ENCODE measurements at places on chromosomes 11 and 22.

DNA sequence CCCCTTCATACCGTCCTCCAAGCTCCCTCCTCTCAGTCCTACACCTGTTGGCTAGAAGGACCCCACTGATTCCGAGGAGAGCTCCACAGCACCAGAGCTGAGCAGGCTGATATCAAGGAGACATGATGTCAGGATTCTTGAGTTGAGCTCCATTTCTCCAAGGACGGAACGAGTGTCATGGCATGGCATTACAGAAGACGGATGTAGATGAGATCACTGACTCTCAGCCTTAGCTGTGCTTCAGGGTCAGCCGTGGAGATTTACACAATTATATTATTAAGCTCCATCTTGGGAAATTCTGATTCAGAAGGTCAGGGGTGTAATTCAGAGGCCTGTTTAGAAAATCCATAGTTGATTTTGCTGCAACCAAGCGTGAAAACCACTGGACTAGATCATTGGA lies 428.9 kb upstream of the B3GAT1 start:
- DNase-seq = no peak

DNA sequence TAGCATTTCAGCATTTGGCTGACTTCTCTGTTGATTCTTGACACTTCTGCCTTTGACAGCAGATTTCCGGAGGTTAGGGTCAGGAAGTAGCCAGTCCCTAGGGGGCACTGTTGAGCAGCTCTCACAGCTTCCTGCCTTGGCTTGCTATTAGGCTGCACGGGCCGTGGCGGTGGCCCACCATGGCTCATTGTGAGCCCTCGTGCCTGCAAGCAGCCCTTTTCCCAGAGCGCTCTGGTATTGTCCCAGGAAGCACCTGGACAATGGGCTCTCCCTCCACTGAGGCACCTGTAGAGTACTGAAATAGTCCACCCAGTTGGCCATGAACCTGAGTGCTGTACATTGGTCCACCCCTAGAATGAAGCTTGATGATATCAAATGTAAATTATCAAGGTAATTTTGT lies 100.2 kb upstream of the GAL start:
- no peak for DNase-seq

DNA sequence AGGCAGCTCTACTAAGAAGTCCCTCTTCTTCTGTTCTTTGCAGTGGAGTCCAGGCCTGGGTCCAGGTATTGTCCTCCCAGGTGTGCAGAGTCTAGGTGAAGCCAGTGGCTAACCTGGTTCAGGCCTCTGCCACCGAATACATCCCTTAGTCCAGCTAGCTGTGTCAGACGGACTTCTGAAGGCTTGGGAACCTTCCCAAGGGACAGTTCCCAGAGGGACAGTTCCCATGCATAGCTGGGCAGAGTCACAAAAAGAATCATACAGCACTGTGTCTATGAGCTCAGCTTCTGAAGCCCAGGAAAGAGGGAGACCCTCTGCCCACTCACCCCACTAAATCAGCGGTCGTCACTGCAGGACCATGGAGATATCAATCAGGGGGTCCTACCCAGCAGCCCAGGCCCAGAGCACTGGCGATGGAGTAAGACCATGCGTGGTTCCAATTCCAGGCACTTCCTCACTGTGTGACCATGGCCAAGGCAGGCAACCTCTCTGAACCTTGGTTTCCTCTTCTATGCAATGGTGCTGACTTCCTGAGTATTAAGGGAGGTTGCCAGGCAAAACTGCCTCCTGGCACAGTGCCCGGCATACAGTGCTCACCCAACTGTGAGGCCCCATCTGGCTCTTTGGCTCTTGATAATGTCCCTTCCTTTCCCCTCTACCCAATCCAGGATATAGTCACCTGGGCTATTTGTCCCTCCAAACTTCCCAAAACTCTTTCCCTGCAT lies 3.4 kb downstream of the MS4A10 start:
- DNase-seq = no peak

- no peak for DNase-seq
Measured at GRCh38 chr11:123590296-123590912, 64.0 kb downstream of the SCN3B start.

- DNase-seq = no peak
Measured at GRCh38 chr11:133711545-133711944, 133.8 kb downstream of the SPATA19 start.

GRCh38 chr22:37098976-37099591 lies 10.4 kb downstream of the TMPRSS6 start:
- DNase-seq = no peak

DNA sequence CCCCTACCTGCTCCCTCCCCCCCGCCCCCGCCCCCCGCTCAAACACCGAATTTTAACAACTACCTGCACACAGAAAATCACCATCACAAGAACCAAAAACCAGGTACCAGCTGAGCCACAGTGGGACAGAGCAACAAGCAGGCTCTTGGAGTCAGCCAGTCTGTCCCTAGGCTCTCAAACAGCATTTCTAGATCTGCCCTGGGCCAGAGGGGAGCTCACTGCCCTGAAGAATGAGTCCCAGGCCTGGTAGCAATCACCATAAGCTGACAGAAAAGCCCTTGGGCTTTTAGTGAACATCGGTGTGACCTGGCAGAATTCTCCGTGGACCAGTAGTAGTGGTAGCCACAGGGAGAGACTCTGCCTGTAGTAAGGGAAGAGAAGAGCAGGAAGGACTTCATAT lies 58.3 kb downstream of the C11orf87 start:
- no peak for DNase-seq

DNA sequence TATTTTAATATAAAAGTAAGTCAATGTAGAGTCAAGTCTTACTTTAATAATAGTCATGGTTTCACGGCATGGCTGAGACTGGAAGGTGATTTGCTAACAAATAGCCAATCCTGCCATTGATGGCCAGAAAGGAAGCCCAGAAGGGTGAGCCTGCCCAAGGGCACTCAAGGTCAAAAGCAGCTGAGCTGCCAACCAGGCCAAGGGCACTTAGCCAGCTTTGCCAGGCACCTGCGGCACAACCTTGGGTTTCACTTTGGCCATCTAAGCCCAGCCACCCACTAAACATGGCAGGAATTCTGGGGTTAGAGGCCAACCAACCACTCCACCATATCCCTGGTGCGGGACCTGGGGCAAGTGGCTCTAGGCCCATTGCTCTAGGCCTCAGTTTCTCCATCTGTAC lies 4.2 kb downstream of the LHFPL7 start:
- DNase-seq = no peak

DNA sequence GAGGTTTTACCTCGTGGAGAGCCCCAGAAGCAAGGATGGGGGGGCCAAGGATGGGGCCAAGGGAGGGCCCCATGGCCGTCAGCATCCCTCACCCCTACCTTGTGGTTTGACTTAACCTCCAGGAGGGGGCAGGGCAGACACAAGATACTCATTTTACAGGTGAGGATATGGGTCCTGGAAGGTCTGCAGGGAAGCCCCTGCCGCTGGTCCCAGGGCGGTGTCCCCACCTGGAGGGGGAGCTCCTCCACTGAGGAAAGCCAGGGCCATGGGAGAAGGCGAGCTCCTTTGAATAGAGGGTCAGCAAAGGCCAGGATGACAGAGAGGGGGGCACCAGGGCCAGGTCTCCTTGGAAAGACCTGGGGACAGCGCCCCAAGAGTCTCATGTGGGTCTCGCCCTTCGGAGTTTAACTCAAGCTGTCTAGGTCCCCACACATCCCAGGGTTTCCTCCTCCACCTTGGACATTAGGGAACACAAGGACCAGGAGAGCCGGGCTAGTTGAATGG lies 5.9 kb upstream of the ADORA2A start:
- DNase-seq = no peak

GRCh38 chr22:26481112-26481693 lies 2.4 kb downstream of the HPS4 start:
- no peak for DNase-seq

GRCh38 chr11:17369094-17369493 lies 17.5 kb downstream of the NCR3LG1 start:
- DNase-seq = no peak

- DNase-seq = no peak
Measured at GRCh38 chr11:64356498-64357411, 2.2 kb upstream of the RPS6KA4 start.

DNA sequence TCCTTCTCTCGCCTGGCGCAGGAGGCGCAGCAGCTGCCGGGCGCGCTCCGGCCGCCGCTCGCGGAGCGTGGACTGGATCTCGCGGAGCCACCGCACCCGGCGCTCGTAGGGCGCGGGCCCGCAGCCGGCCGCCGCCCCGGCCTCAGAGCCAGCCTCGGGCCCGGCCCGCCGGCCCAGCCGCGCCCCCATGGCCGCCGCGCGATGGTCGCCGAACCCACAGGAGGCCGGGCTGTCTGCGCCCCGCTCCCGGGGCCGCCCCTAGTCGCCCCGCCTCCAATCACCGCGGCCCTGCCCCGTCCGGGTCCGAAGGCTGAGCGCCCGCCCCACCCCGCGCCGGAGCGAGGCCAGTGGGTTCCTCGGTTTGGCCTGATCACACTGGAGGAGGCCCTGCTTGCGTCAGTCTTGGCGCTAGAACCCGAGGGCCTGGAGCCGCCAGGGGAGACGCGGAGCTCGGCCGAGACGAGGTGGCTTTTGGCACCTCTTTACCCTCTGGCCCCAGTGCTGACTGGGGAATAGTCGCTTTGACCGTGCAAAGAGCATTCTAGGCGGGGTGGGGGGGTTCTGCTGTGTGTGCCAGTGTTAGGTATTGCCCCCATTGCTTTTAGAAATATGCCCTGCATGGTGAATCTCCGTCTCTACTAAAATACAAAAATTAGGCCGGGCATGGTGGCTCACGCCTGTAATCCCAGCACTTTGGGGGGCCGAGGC lies at the start of gene LRRC75B:
Gene LRRC75B, minus strand, starts transcription at position 223 of the 708 bp plus-strand sequence. Its CDS starts 34 bp downstream, at position 189.
- no peak for DNase-seq

GRCh38 chr22:37244114-37244921 lies at the start of gene RAC2:
Gene RAC2 (minus strand): TSS chr22:37244269. CDS start chr22:37244148, 121 bp downstream.
- no peak for DNase-seq

- DNase-seq = no peak
Measured at GRCh38 chr11:12048936-12049790, 40.7 kb upstream of the DKK3 start.

- no peak for DNase-seq
Measured at GRCh38 chr11:114890038-114890437, 211.7 kb downstream of the NXPE2 start.

- no peak for DNase-seq
Measured at GRCh38 chr11:69686856-69687255, 11.7 kb upstream of the LTO1 start.

GRCh38 chr22:46985507-46985882 lies 223.0 kb downstream of the TBC1D22A start:
- DNase-seq = no peak

GRCh38 chr11:65493367-65494176 lies 5.3 kb upstream of the MALAT1 start:
- DNase-seq = no peak

- peak; percentile 74 for DNase-seq
Measured at GRCh38 chr11:79437278-79437980, 3.4 kb downstream of the TENM4 start.

DNA sequence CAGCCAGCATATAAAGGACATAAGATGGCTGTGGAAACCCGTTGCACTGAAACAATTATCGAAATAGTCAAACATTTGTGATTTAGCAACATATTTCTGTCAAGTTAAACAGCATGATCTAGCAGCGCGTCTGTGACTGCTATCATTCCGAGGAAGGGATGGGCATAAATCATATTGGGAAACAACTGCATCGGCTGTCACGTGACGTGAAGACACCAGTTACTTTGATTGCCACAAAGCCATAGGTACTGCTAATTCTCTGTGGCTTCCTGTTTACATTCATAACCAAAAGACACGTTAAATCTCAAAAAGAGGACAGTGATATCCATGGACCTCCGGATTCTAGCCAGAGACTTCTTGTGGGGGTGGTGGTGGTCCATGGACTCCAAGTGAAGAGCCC lies 87.8 kb downstream of the CACNA1I start:
- DNase-seq = no peak

DNA sequence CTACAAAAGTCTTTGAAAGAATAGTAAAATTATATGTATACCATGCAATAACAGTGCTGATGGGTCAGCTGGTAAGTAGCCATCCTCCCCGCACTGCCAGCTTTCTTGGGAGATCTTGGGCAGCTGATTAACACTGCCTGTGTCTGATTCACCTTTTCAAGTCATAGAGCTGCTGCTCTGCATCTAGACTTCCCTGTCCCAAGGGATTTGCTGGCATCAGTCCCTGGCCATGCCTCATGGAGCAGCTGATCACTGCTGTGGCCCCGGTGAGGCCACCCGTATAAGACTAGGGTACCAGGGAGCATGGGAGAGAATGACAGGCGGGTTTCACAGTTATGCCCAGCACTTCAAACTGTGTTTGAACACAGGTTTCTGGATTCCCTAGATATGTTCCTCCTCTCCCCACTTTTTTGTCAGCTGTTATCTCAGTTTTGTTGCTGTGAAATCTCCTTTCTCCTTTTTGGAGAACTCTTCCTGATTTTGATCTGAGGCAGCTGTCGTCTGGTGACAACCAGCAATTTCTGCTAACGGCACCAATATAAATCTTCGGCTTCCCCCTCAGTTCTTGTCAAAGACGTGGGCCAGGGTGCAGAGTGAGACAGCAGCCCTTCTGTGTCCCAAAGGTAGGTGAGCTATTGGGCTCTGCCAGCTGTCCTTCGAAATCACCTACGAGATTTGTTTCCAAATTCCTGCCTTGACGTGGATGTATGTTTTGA lies 438.9 kb downstream of the NTM start:
- peak; percentile 22 for DNase-seq

- DNase-seq = no peak
Measured at GRCh38 chr11:102368472-102368871, 21.5 kb downstream of the BIRC2 start.

DNA sequence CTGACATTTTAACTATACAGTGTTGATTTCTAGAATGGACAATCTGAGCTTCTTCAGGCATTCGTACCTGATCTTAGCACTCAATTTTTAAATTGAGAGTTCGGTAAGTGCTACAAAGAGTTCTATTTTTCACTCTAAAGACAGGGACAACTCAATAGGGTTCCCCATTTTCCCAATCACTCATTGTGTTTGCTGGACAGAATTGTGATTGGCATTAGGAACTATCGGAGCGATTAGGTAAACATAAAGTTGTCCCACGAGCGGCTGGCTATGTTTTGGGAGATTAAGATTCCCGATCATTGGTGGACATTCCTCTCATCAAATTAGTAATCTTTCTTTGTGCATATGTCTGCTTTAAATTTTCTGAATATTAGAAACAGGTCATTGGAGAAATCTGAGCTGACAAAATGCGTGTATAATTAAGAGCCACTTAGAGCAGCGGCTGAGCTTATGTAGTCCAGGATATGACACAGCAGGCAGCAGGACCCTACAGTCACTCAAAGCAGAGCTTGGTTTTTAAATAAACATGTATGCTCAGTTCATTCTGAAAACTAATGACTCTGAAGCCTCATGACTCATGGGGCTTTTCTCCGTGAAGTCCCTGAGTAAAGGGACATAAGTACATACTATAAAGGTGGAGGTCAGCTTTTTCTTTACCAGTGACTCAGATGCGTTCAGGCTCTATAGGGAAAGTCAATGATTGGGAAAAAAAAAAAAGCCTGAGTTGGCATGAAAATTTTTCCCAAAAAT lies 109.4 kb downstream of the GRIA4 start:
- no peak for DNase-seq

DNA sequence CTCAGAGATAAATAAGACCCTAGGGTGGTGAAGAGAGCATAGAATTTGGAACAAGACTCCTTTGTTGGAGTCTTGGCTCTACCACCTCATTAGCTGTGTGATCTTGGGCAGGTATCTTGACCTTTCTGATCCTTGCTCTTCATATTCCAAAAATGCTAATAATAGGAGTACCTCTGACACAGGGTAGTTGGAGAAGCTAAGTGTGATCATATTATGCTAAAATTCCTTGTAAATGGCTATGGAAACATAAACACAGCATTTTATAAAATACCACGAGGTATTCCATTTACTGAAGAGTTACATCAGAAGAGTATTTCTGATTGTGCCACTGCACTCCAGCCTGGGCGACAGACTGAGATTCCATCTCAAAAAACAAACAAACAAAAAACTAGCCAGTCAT lies 9.4 kb downstream of the PTPRJ start:
- DNase-seq = no peak
